ENCODE measurements at places on chromosomes 2 and 18. TPM values are rescaled to one million over a fixed set of nuclear protein-coding genes. Genes with fewer than 3 reads are reported as not detected.

GRCh38 chr2:205128726-205129125 lies 553.6 kb upstream of the NRP2 start:
- DNase-seq = no peak
- H3K27ac ChIP-seq = no peak overlapping the region
- H3K27me3 ChIP-seq = no peaks in the 10 kb centered on the region

DNA sequence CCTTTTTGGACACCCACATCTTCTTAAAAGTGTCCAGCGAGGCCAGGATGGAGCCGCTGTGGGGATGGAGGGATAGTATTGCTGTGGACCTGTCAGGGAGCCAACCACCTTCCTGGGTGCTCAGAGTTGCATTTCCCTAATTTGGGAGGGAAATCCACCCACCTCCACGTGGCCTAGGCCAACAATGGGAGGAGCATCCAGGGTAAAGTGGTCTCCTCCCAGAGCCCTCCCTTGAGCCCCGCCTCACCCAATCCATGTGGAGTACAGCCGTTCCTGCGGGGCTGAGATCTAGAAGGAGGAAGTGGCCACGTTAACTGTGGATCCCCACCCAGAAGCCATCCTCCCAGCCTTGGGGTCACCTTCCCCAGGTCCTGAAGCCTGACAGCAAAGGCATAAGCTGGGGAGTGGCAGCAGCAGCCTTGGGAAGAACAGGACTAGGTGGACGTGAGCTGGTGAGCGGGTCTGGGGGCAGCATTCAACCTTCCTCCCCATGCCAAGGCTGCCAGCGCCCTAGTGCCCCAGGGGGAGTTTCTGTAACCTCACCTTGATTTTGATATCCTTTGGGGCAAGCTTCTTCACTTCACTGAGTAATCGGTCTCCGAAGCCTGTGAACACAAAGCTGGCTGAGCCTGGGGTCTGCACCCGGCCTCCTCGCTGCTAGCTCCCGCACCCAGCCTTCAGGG lies 6.8 kb downstream of the ACTR1B start:
- H3K27me3 ChIP-seq = no peaks in the 10 kb centered on the region
- peaks cover 3% of the 10 kb centered on the region for H3K36me3 ChIP-seq
- no peak overlapping the region for H3K4me3 ChIP-seq
- no peak overlapping the region for H3K27ac ChIP-seq
- H3K4me1 ChIP-seq = no peaks in the 10 kb centered on the region

GRCh38 chr2:164881524-164881923 lies 39.9 kb upstream of the COBLL1 start:
- H3K4me1 ChIP-seq = no peaks in the 10 kb centered on the region
- DNase-seq = no peak
- no peak overlapping the region for H3K4me3 ChIP-seq
- no peaks in the 10 kb centered on the region for H3K27me3 ChIP-seq
- no peak overlapping the region for H3K27ac ChIP-seq

DNA sequence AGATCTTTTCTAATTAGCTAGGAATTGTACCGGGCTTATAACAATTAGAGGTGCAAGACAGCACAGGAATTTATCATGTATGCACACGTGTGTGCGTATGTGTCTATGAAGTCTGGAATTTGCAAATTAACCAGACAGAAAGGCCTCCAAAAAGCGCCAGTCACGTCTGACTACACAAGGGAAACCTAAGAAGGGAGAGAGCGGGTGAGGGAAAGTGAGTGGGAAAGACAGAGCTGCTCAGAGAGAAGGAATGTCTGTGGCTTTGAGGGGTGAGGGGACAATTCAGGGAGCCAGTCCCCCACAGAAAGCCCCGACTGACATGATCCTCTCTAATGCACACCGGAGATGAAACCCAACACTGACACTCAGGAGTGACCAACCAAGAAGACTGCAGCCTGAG lies 197.7 kb upstream of the SH3BP4 start:
- H3K36me3 ChIP-seq = no peaks in the 10 kb centered on the region
- DNase-seq = no peak
- no peak overlapping the region for H3K4me3 ChIP-seq

DNA sequence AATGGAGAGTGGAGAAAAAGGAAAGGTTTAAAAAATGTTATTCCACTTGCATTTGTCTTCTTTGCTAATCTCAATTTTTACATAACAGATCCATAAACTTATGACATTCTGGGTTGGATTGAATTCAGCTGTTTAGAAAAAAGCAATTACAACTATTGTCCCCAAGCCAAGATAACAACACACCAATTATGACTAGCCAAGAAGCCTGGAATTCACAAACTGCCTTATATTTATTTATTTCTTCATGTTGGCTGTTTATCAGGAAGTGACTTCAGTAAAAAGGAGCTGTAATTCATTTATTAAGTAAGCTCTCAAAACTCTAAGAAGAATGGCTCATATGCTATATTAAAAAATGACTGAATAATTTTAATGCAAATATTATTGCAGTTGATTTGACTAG lies 137.4 kb downstream of the CALCRL start:
- no peaks in the 10 kb centered on the region for H3K36me3 ChIP-seq
- no peak for DNase-seq
- no peaks in the 10 kb centered on the region for H3K27me3 ChIP-seq
- no peak overlapping the region for H3K27ac ChIP-seq
- H3K4me3 ChIP-seq = no peak overlapping the region
- no peaks in the 10 kb centered on the region for H3K4me1 ChIP-seq

CXCR4 gene
- 23.7 TPM for total RNA-seq

- H3K4me3 ChIP-seq = no peak overlapping the region
- H3K36me3 ChIP-seq = peaks cover 2% of the 10 kb centered on the region
- peaks cover 7% of the 10 kb centered on the region for H3K4me1 ChIP-seq
- no peaks in the 10 kb centered on the region for H3K27me3 ChIP-seq
- DNase-seq = no peak
- H3K27ac ChIP-seq = no peak overlapping the region
Measured at GRCh38 chr2:217710211-217710765, 292.5 kb downstream of the TNS1 start.

DNA sequence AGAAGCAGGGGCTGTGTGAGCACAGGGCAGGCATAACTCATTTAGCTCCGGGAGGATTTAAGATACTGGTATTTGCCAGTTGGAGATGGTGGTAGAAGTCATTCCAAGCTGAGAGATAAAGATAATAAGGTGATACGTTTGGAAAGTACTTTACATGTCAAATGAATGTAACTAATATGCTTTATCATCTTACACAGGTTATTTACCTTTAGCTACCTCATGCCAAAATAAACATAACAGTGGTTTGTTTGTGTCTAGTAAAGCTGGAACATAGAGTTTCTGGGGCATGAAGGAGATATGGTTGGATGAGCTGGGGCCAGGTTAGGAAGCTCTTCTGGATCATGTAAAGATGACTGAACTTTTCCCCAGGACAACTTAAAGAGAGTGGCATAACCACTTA lies 126.9 kb upstream of the PIK3C3 start:
- H3K4me3 ChIP-seq = no peak overlapping the region
- H3K4me1 ChIP-seq = no peaks in the 10 kb centered on the region
- H3K27me3 ChIP-seq = no peaks in the 10 kb centered on the region
- no peaks in the 10 kb centered on the region for H3K36me3 ChIP-seq
- no peak overlapping the region for H3K27ac ChIP-seq

RAX gene
- total RNA-seq = not detected

- H3K27ac ChIP-seq = no peak overlapping the region
- no peak for DNase-seq
- H3K27me3 ChIP-seq = no peaks in the 10 kb centered on the region
- no peaks in the 10 kb centered on the region for H3K36me3 ChIP-seq
Measured at GRCh38 chr18:54606835-54607212, 15.8 kb downstream of the DYNAP start.

DNA sequence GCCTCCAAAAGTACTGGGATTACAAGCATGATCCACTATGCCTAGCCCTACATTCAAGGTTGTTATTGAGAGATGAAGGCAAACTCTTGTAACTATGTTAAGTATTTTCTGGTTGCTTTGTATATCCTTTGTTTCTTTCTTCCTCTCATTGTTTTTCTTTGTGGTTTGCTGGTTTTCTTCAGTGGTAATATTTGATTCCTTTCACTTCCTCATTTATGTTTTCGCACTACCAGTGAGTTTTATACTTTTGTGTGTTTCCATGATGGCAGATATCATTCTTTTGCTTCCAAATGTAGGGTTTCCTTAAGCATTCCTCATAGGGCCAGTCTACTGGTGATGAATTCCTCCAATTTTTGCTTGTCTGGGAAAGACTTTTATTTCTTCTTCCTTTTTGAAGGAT lies 90.2 kb downstream of the NCK2 start:
- H3K27ac ChIP-seq = no peak overlapping the region
- H3K4me3 ChIP-seq = no peak overlapping the region
- no peaks in the 10 kb centered on the region for H3K27me3 ChIP-seq
- H3K36me3 ChIP-seq = no peaks in the 10 kb centered on the region
- H3K4me1 ChIP-seq = no peaks in the 10 kb centered on the region

GRCh38 chr2:8518979-8519668 lies 162.7 kb upstream of the ID2 start:
- no peak for DNase-seq
- H3K4me1 ChIP-seq = peaks cover 3% of the 10 kb centered on the region
- H3K4me3 ChIP-seq = no peak overlapping the region
- no peak overlapping the region for H3K27ac ChIP-seq
- H3K36me3 ChIP-seq = no peaks in the 10 kb centered on the region

- H3K27me3 ChIP-seq = no peaks in the 10 kb centered on the region
- H3K4me1 ChIP-seq = peaks cover 4% of the 10 kb centered on the region
- no peak overlapping the region for H3K27ac ChIP-seq
- no peak overlapping the region for H3K4me3 ChIP-seq
- DNase-seq = no peak
Measured at GRCh38 chr2:86003967-86004366, 101.7 kb downstream of the POLR1A start.

GRCh38 chr2:220043155-220043989 lies 415.9 kb downstream of the SLC4A3 start:
- H3K27me3 ChIP-seq = no peaks in the 10 kb centered on the region
- no peak overlapping the region for H3K4me3 ChIP-seq
- H3K36me3 ChIP-seq = no peaks in the 10 kb centered on the region
- peaks cover 5% of the 10 kb centered on the region for H3K4me1 ChIP-seq
- no peak overlapping the region for H3K27ac ChIP-seq

GRCh38 chr2:236366049-236366387 lies 101.8 kb upstream of the ASB18 start:
- no peak for DNase-seq
- H3K4me1 ChIP-seq = no peaks in the 10 kb centered on the region
- no peak overlapping the region for H3K4me3 ChIP-seq
- no peak overlapping the region for H3K27ac ChIP-seq
- H3K36me3 ChIP-seq = no peaks in the 10 kb centered on the region

MAIP1 gene
- 9.9 TPM for total RNA-seq
